Colonic mucosa (tissue), 4 donors: ENCODE measurements at places on chromosomes 5 and 9. TPM values are rescaled to one million over a fixed set of nuclear protein-coding genes. Genes with fewer than 3 reads are reported as not detected.
A peak's percentile ranks its signal among the peaks of the same experiment; 100 is the strongest.

The GAPVD1 gene
- 38.9 TPM for total RNA-seq

DNA sequence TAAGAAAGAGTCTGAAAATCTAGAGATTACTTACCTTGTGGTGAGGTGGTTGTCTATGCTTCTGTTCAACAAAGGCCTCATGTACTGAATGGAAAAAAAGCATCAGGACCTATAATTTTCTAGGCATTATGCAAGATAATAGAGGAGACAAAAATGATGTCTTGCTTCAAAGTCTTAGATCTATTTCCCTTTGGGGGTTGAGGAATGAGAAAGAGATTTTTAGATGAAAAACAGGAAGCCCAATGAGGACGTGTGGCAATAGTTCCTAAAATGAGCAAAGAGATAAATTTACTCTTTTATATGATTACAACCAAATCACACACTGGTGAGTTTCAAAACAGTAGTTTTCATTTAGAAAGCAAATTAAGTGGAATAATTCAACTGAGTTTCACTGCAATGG, 99.5 kb downstream of the GHR start:
- H3K27ac ChIP-seq, result no peak overlapping the region
- no peaks in the 10 kb centered on the region for H3K4me1 ChIP-seq
- H3K36me3 ChIP-seq, result no peaks in the 10 kb centered on the region
- H3K27me3 ChIP-seq, result no peaks in the 10 kb centered on the region

GRCh38 chr5:7759951-7760580, 90.9 kb downstream of the CFAP90 start:
- no peaks in the 10 kb centered on the region for H3K27me3 ChIP-seq
- H3K27ac ChIP-seq, result no peak overlapping the region
- no peak overlapping the region for H3K4me3 ChIP-seq
- H3K36me3 ChIP-seq, result no peaks in the 10 kb centered on the region

The FOXI1 gene
- total RNA-seq, result 0.16 TPM

DNA sequence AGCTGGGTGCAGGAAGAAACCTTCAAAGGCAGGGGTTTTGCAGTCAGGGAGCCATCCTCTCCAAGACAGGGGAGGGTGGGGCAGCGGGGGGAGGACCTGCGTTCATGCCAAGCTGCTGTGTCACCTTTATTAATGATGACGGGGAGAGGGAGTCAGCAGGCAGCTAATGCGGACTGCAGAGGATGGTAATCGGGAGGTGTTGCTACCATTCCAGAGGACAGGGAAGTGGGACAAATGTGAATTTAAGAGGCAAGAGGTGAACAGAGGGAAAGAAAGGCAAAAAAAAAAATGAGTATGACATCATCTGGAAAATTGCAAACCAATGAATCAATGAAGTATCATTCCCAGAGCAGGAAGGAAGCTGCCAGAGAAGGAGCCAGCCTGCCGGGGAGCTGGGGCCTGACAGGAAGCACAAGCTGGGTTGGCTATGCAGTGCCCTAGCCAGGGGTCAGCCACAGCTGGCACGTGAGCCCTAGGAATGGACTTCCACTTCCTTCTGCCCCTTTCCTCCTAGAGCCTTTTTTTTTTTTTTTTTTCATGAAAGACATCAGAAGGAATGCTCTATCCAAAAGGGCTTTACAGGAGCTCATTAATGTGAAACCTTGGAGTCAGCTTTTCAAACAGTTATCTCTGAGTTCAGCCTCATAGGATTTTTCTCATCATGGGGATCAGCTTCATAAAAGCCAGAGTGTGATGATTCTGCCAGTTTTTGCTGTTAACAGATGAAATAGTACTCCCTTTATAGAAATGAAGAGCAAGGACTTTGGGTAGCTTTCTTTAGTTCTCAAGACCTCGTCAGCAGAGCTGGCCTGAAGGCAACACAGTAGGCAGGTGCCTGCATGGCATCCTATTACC, 9.2 kb downstream of the INSYN2B start:
- DNase-seq, result no peak
- no peaks in the 10 kb centered on the region for H3K36me3 ChIP-seq
- no peaks in the 10 kb centered on the region for H3K27me3 ChIP-seq
- no peaks in the 10 kb centered on the region for H3K4me1 ChIP-seq
- no peak overlapping the region for H3K27ac ChIP-seq

DNA sequence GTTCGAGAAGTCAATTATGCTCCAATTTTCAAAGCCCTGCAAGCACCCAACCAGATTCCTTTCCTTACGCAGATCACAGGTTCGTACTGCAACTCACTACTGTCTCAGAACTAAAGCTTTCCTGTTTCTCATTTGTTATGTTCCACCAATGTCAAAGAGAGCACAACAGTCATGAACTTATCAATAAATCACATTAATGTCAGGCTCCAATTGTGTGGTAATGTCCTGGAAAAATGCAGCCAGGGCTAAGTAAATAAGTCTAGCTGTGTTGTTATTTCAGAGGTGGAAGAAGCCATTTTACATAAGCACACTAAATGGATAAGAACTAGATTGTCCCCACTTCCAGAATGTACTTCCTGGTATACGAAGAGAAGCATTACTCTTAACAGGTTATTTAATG, 488.6 kb upstream of the PTGER4 start:
- no peaks in the 10 kb centered on the region for H3K27me3 ChIP-seq
- H3K4me3 ChIP-seq, result no peak overlapping the region
- H3K4me1 ChIP-seq, result no peaks in the 10 kb centered on the region
- H3K36me3 ChIP-seq, result no peaks in the 10 kb centered on the region
- no peak overlapping the region for H3K27ac ChIP-seq

DNA sequence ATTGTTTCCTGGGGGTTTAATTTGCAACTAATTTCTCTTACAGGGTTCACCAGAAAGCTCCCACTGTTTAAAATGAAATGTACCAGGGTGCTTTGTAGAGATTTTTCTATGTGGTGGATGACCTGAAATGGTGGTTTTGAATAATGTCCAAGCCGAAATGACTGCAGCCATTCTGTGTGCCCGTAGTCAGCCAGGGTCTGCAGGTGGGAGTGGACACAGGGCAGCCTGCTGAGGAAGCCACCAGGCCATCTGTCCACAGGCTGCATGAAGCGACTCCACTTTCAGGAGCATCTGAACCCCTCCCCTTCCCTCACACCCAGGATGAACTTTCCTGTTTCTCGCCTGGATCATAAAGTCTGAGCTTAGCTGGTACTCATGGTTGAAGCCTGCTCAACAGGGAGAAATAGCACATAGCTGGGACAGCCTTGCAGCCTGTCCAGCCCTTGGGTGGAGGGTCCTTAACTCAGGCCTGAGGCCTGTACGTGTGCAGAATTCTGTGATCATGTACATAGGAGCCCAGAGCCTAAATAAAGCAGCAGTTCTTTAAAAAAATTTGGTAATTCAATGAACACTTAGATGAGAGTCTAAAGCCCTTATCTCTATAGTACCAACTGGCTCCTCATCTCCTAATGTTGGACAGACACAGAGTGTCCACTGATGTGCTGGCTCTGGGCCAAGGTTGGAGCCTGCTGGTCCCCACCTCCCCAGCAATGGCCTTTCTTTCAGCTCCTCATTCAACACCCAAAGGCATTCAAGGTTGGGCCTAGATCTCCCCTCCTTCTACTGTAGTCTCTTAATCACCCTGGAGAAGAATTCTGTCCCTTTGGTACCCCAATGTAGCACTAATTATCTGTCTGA, 72.8 kb downstream of the SHB start:
- no peak overlapping the region for H3K27ac ChIP-seq
- H3K36me3 ChIP-seq, result no peaks in the 10 kb centered on the region
- no peaks in the 10 kb centered on the region for H3K27me3 ChIP-seq

DNA sequence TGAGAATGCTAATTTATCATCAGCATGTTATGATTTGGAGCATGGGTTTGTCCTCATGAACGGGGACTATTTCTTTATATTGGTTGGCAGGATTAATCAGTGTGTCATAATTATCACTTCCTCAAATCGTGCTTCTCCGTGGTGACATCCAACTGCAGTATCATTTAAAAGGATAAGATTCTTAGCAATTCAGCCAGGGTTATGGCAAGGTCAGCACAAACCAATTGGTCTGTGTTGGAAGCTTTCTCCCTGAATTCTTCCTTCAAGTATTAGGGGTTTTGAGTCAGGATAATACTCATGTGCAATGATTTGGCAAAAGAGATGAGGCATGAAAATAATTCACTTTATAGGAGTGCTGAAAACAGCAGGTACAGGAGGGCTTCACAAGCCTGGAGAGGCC, 5.5 kb upstream of the CAMLG start:
- DNase-seq, result no peak
- no peaks in the 10 kb centered on the region for H3K27me3 ChIP-seq

GRCh38 chr9:97419309-97419867, 7.5 kb downstream of the TDRD7 start:
- no peak overlapping the region for H3K4me3 ChIP-seq
- H3K27ac ChIP-seq, result peak overlapping the region; percentile 64
- no peaks in the 10 kb centered on the region for H3K27me3 ChIP-seq
- peak; percentile 62 for DNase-seq
- no peaks in the 10 kb centered on the region for H3K36me3 ChIP-seq
- H3K4me1 ChIP-seq, result peaks cover 19% of the 10 kb centered on the region

DNA sequence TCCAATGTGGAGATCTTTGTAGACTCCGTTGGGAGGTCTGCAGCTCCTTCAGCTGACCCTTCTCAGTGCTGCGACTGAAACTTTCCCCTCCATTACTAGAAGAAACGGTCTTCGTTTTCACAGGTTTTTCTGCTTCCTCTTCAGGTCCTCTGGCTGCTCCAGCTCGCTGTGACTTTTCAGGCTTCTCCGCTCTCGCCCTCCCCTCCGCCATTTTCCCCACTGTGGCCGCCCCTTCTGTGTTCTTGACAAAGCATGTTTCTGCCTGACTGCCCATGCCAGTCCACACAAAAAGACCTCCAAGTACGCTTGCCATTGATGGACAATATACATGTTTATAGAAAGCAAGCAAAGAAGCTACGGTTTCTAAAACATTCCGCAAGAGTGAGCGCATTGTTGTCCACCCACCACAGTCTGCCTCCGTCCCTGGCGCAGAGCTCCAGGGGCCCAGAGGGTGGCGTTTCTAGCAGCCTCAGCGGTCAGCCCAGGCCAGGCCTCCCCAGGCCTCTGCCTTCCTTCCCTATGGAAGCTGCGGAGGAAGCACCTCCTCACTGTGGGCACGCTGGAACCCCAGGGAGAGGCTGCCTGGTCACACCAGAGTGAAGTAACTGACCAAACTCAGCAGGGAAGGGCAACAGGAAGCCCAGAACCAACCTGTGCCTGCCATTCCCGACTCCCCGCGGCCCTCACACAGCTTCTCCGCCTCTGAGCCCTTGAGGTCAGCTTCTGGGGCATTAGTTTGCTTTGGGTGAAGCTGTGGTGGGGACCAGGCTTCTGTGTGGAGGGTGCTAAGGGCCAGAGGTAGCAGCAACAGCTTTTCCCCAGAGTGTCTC, 19.9 kb upstream of the S1PR3 start:
- no peaks in the 10 kb centered on the region for H3K36me3 ChIP-seq
- H3K4me1 ChIP-seq, result no peaks in the 10 kb centered on the region

DNA sequence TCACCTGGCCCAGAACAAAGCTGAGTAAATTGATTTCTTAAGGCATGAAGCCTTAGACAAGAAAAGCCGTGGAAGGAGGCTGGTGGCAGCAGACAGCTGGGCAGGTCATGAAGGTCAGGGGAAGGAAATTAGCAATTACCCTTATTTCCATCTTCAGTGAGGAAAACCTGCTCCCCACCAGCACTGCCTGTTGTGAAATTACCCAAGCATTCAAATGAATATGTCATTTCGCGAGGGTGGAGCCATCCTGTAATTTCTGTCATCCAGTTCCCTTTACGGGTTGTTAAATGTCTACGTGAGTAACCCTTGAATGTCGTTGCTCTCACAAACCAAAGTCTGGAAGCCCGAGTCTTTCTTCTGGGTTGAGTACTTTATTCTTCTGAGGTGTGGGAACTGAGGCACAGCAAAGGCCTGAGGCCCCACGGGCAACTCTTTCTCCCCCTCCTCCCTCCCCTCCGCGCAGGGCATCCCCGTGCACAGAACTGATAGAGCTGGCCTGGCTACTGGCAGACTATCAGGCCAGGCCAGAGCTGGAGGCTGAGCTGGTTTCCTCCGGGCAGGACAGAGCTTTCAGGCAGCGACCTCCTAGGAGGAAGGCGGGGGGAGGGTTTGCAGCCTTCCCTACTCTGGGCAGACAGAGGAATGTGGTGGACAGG, 22.0 kb upstream of the AK3 start:
- peak overlapping the region; percentile 48 for H3K27ac ChIP-seq
- H3K36me3 ChIP-seq, result no peaks in the 10 kb centered on the region
- peak; percentile 64 for DNase-seq
- peak overlapping the region; percentile 17 for H3K4me3 ChIP-seq
- no peaks in the 10 kb centered on the region for H3K27me3 ChIP-seq

GRCh38 chr5:12910641-12911040, 1006.4 kb upstream of the CTNND2 start:
- no peaks in the 10 kb centered on the region for H3K36me3 ChIP-seq
- DNase-seq, result no peak
- no peak overlapping the region for H3K27ac ChIP-seq
- H3K27me3 ChIP-seq, result no peaks in the 10 kb centered on the region

GRCh38 chr5:145619806-145620310, 215.3 kb downstream of the PRELID2 start:
- no peaks in the 10 kb centered on the region for H3K4me1 ChIP-seq
- DNase-seq, result no peak
- H3K4me3 ChIP-seq, result no peak overlapping the region
- H3K36me3 ChIP-seq, result no peaks in the 10 kb centered on the region

The EDIL3 gene
- total RNA-seq, result 27.5 TPM

DNA sequence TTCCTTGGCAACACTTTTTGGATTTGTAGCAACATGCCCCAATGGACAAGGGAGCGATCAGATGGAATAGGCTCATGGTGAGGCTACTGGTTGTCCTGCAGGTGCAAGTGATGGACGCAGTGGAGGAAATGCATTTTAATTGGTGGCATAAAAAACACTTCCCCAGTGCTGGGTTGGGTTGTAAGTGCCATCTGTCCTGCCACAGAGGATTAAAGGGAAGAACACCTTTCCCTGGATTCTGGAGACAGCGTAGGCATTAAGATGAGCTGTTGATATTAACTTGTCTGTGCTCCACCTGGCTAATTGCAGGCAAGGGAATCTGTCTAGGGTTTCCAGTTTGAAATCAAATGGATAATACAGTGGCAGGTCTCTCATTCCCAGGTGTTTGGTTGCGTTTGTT, 173.4 kb downstream of the ZNF462 start:
- H3K27me3 ChIP-seq, result no peaks in the 10 kb centered on the region
- H3K36me3 ChIP-seq, result no peaks in the 10 kb centered on the region
- no peaks in the 10 kb centered on the region for H3K4me1 ChIP-seq

GRCh38 chr5:6786786-6787495, 73.7 kb downstream of the TENT4A start:
- no peaks in the 10 kb centered on the region for H3K27me3 ChIP-seq
- H3K4me3 ChIP-seq, result no peak overlapping the region
- DNase-seq, result no peak
- H3K27ac ChIP-seq, result no peak overlapping the region
- H3K36me3 ChIP-seq, result no peaks in the 10 kb centered on the region
- H3K4me1 ChIP-seq, result no peaks in the 10 kb centered on the region

The COX7C gene
- 954 TPM for total RNA-seq

DNA sequence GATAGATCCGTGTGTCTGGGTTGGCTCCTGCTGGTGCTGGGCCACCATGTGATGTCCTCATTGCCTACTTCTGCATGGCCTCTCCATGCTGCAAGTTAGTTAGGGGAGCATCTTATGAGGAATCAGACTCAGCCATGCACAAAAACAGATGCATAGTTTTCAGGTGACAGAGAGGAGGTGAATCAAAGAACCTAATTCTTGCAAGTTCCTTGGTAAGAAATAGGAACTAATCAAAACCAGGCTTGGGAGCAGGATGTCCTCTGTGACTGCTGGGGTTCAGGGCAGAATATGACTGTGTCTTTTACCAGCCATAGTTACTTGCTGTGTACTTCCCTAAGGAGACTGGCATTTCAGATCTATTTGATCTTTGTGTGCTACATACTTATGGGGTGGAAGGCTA, 61.6 kb downstream of the C9orf152 start:
- H3K36me3 ChIP-seq, result no peaks in the 10 kb centered on the region
- DNase-seq, result no peak
- H3K4me3 ChIP-seq, result no peak overlapping the region
- H3K27me3 ChIP-seq, result no peaks in the 10 kb centered on the region
- H3K4me1 ChIP-seq, result no peaks in the 10 kb centered on the region
